ENCODE measurements at places on chromosomes 6 and 20.

GRCh38 chr20:5586720-5587119, 163.5 kb upstream of the SHLD1 start:
- DNase-seq, result no peak

- no peak for DNase-seq
Measured at GRCh38 chr6:27777126-27777525, 135.1 kb downstream of the OR2B2 start.

- no peak for DNase-seq
Measured at GRCh38 chr6:138432063-138432356, 28.0 kb downstream of the HEBP2 start.

GRCh38 chr6:81215092-81215432, 537.4 kb downstream of the TENT5A start:
- DNase-seq, result no peak

- peak; percentile 73 for DNase-seq
Measured at GRCh38 chr6:31114970-31115849, 610 bp downstream of the PSORS1C1 start.

- no peak for DNase-seq
Measured at GRCh38 chr6:143545165-143545564, 33.6 kb upstream of the FUCA2 start.

DNA sequence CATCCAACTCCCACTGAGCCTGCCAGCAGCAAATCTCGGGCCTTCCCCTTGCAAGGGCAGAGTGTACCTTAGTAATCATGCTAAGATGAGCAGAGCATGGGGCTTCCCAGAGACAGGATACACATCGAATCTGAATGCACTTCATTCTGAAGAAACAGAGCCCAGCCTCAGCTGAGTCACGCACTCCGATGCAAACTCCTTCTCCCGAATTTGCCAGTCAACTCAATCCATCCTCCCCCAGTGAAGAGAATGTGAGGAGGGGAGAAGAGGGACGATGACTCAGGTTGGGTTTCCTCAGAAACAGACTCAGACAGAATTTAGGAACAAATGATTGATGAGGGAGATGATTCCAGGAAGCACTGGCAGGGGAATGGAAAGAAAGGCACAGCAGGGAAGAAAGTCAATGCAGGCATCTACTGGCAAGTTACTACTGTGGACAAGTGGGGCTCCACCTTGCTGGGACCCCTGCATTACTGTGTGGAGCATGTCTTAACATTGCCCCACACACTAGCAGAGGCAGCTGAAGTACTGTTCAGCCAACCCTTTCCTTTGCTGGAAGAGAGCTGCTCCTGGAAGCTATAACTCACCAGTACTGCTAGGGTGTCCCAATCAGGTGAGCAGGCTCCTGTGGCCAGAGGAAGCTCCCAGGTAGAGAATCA, 251.6 kb downstream of the ADGB start:
- no peak for DNase-seq

DNA sequence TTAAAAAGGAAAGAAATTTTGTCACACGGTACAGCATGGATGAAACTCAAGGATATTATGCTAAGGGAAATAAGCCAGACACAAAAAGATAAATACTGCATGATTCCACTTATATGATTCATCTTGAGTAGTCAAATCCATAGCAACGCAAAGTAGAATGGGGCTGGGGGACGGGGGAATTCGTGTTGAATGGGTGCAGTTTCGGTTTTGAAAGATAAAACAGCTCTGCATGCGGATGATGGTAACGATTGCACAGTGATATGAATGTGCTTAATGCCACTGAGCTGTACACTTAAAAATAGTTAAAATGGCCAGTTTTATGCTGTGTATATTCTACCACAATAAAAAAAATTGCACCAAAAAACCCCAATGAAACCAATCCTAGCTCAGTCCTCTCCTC, 52.9 kb upstream of the SIRPA start:
- no peak for DNase-seq

DNA sequence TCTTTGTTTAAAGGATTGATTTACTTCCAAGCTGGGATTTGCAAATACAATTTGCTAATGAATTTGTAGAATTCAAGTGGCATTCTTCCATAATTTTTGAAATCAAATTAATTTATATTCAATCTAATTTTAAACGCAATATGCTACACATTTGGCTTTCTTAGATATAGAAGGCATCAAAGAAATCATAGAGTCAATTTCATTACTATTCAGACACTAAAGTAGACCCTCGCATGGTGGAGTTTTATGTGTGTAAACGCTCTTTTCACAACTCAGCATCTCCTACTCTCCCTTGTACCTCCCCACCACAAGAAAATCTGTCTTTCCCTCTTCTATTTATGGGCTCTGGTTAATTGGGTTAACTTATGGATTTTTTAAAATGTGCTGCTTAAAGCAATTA, 144.3 kb downstream of the DOK5 start:
- DNase-seq, result no peak

- DNase-seq, result no peak
Measured at GRCh38 chr6:7671581-7671980, 54.3 kb upstream of the BMP6 start.

DNA sequence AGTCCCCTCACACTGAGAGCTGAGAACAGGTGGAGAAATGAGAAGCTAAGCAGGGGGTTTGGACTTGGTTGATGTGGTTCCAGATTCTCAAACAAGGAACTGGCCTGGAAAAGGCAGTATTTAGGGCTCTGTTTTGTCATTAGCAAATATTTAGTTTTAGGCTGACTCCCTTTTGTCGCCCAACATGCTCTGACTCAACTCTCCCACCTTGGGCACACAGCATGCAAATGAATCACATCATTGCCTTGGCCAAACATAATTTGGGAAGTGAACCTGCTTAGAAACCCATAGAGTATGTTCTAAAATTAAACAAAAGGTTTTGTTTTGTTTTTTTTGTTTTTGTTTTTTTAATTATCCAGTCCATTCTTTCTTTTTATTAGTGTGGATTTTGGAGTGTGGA, 9.5 kb upstream of the UQCC2 start:
- DNase-seq, result no peak

DNA sequence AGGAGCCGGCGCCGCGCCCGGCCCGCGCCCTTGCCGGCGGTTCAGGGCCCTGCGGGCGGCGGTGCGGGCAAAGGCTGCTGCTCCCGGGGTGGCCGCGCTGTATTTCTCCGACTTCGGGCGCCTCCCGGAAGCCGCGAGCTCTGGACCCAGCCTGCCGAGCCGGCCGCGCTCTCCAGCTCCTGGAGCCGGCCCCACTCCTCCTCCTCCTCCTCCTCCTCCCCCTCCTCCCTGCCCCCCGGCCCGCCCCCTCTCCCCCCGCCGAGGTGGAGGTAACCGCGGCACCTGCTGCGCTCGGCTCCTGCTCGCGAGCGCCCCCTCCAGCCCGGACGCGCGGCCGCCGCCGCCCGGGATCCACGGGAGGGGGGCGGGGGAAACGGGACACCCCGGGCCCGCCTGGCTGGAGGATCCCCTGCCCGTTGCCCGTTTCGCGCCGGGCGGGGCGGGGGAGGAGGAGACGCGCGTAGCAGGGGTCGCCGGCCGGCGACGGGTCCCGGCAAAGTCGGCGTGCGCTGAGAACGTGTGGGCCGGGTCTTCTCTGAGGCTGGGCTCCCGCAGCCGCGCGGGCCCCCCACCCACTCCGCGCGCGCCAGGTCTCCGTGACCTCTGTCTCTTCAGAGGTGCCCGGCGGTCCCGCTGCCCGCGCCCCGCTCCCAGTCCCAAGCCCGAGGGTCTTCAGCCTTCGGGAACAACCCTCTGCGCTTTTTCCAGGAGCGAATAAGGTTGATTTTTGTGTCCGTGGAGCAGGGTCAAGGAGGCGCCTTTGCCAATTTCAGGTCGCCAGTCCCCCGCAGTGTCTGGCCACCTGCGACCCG, at the start of gene SLC22A23:
SLC22A23 (minus strand) TSS at position 153 of the 812 bp plus-strand sequence. CDS start 491 bp downstream, outside the sequence.
- DNase-seq, result peak; percentile 73

GRCh38 chr6:75856902-75857301, 107.9 kb downstream of the MYO6 start:
- no peak for DNase-seq

- DNase-seq, result no peak
Measured at GRCh38 chr6:127716465-127716864, 139.5 kb downstream of the C6orf58 start.

GRCh38 chr20:58698741-58699622, 6.4 kb downstream of the NPEPL1 start:
- DNase-seq, result no peak

DNA sequence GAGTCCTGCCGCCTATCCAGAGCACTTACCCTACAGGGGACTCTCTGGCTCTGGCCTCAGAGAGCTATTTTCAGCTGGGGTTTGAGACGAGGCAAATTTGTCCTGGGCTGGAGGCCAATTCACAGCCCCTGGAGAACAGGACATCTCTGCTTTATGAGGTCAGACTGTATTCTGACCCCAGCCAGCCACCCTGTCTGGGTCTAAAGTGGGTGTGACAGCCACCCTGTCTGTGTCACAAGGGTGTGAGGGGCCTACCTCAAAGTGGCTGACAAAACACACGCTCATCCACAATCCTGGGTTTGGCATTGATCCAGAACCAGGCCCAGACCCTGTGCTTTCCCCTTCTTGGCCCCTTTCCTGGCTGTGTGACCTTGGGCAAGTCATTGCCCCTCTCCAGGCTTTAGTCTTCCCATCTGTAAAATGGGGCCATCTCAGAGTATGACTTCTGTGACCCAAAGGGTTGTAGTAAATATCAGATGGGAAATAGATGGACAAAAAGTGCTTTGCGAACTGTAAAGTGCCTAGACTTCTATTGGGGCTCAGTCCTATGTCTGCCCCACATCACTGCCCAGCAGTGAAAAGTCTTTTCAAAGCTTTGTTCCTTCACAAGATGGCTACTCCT, 44.1 kb upstream of the TGM2 start:
- no peak for DNase-seq

GRCh38 chr20:7817286-7817685, 123.0 kb downstream of the HAO1 start:
- no peak for DNase-seq

GRCh38 chr6:158778005-158778527, 41.1 kb downstream of the EZR start:
- DNase-seq, result no peak

DNA sequence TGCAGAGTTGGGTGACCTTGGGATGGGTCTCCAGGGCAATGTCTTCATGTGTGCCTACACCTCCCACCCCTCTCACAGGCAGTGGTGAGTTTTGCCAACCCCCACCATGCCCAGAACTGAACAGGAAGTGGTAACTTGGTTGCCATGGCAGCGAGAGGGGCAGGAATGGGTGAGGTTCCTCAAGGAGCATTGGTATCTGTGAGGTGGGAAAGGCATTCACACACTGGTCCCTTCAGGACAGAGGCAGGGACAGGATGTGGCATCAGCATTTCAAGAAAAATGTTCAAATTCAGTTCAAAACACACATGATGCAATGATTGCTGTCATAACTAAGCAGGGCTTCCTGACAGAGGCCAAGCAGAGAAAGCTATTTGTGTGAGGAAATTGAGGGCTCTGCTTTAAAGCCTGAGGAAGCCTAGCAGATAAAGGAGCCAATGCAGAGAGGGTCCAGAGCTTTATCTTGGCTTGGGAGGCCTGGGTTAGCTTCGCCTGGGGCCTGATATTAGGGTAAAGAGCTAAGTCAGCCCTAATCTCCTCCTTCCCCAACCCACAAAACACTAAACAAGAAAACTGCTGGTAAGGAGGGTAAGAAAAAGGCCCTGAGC, 551 bp downstream of the TREML2 start:
- peak; percentile 33 for DNase-seq

DNA sequence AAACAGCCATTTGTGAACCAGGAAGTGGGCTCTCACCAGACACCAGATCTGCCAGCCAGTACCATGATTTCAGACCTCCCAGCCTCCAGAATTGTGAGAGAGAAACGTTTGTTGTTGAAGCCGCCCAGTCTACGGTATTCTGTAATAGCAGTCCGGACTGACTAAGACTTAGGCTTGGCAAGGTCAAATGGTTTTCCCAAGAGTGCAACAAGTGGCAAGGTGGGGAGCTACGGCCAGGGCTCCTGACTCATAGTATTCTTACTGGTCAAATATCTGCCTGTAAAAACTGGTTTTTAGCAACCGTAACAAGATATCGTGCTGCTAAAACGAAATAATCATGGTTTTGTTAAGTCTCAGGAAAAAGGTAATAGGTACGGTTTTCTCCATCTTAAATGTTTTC, 37.8 kb downstream of the MCUR1 start:
- DNase-seq, result no peak

DNA sequence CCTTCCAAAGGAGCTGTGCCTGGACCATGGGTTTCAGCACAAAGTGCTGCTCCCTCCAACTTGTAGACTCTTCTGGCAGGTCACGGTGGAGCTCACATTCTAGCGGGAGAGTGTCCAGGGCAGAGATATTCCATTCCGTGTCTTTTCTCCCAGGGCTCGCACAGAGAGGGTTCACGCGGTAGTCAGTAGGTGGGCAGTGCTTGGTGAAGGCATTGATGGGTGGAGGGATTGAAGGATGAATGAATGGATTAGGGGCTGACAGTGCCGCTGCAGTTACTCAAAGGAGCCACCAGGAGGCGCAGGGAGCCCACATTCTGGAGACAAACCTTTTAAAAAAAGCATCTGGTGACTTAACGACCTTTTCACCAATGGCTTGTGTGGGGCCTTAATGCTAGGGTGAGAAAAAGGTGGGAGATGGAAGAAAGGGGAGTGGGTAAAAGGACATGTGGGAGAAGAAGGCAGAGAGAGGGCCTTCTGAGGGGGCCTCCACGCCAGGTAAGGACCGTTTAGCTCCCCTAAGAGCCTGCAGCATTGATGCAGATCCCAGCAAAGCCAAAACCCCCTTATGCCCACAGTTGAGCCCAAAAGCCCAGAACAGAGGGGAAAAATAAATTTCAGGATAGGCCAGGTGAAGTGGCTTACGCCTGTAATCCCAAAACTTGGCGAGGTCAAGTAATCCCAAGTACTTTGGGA, 17.5 kb upstream of the FAM110A start:
- DNase-seq, result peak; percentile 51

- no peak for DNase-seq
Measured at GRCh38 chr6:106750142-106750918, 121.0 kb downstream of the QRSL1 start.

DNA sequence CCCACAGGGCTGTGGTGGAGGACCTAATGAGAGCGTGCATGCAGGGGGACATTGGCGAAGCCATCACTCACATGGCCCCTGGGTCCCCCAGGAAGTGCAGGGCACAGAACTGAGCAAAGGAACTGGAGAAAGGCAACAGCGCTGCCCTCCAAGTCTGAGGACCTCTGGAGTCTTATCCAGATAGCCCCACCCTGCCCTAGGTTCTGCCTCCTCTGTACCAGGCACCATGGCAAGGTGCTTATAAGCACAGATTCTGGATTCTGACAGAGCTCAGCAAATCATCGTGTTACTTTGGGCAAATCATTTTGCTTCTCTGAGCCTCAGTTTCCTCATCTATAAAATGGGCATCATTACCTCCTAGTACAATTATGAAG, 44.5 kb downstream of the SLC13A3 start:
- DNase-seq, result no peak

- DNase-seq, result no peak
Measured at GRCh38 chr20:6612606-6612923, 154.9 kb upstream of the BMP2 start.

DNA sequence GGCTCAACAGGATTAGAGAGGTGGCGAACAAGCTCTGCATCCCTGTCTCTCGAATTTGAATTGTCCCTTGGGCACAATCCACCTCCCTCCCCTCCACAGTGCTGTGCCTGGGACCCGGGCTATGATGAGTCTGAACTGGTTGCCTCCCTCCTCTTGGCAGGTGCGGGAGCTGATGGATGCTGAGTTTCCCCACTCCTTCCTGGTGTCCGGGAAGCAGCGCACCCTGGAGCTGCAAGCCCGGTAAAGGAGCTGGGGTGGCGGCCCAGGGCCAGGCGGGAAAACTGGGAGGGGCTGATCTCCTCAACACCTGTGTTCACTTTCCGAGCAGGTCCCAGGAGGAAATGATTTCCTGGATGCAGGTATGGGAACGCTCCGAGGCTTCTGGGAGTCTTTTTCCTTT, 14.9 kb downstream of the FGD2 start:
- no peak for DNase-seq

Data from Calu3 (cell line).